Colonic mucosa (tissue), 4 donors: ENCODE measurements at places on chromosomes 1 and 21. TPM values are rescaled to one million over a fixed set of nuclear protein-coding genes. Genes with fewer than 3 reads are reported as not detected.

Gene LAMC1
- total RNA-seq = 28.0 TPM

- no peaks in the 10 kb centered on the region for H3K4me1 ChIP-seq
- no peak overlapping the region for H3K27ac ChIP-seq
- no peak overlapping the region for H3K4me3 ChIP-seq
- no peak for DNase-seq
These were observed 12.0 kb downstream of the PROK1 start for GRCh38 chr1:110462964-110463363.

Gene LYPD8
- total RNA-seq = 40.8 TPM

GRCh38 chr1:226407199-226407496 lies 745 bp downstream of the PARP1 start:
- no peaks in the 10 kb centered on the region for H3K27me3 ChIP-seq
- H3K4me1 ChIP-seq = peaks cover 13% of the 10 kb centered on the region
- H3K36me3 ChIP-seq = no peaks in the 10 kb centered on the region

DNA sequence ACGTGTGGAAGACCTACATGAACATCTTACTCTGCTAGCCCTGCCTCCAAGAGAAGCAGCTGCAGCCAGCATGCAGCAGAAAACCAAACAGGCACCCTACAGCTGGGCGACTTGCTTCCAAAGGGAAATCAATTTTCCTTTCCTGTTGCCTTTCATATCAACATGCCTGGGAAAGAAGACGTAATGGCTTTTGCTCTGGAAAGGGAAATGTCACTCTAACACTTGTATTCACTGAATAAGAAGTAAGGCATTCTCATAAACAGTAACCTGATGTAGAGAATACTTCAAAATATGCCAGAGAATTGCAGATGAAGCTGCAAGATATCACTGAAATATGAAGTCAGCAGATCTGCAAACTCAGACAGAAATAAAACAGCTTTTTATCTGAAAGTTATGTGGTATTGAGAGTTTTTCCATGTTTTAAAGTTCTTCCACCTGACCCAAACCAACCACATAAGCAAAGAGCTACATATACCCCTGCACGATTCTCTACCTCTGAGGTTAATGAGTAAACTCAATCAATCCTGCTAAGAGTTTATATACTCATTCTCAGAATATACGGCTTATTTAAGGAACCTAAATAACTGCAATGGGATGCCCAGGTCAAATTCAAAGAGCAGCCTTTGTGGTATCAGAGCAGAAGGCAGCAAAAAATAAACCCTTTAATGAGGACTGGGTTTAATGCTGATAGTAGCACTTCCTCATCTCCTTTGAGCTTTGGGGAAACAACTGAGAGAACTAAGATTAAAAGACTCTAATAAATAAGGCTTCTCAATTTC lies 150.9 kb downstream of the RERE start:
- H3K4me3 ChIP-seq = no peak overlapping the region
- no peaks in the 10 kb centered on the region for H3K27me3 ChIP-seq
- no peaks in the 10 kb centered on the region for H3K36me3 ChIP-seq
- H3K4me1 ChIP-seq = peaks cover 18% of the 10 kb centered on the region
- DNase-seq = no peak
- H3K27ac ChIP-seq = no peak overlapping the region

DNA sequence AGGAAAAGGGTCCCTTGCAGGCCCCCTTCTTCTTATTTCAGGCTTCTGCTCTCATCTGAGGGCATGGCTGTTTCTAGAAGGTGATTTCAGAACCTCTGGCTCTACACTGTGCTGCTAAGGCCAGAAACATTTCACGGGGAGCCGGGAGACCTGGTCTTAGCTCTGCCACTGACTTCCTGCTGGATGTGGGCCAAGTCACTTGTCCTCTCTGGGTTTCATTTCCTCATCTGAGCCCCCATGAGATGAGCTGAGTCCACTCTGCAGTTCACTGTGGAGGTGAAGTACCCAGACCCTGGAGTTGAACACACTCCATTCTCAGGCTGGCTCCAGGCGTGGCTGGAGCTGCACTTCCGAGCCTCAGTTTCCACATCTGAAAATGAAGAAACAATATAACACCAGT lies 2.1 kb downstream of the PADI1 start:
- H3K4me3 ChIP-seq = no peak overlapping the region
- no peak for DNase-seq
- H3K27ac ChIP-seq = no peak overlapping the region
- no peaks in the 10 kb centered on the region for H3K4me1 ChIP-seq
- H3K36me3 ChIP-seq = no peaks in the 10 kb centered on the region

DNA sequence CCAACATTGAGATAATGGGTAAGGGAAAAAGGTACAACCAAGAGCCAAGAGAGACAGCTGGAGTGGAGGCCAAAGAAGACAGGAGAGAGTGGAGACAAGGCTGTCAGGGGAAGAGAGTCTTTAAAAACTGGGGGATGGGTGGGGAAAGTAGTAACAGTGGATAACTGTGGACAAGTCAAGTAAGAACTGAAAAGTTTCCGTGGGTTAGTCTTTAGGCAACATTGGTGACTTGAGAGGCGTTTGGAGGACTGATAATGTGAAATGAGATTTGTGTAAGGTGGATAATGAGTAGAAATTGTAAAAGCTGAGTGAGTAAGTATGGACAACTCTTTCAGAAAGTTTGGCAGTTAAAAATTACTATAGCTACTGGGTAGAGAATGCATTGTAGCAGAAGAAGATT lies 10.4 kb downstream of the PPP2R5A start:
- H3K27ac ChIP-seq = no peak overlapping the region
- H3K36me3 ChIP-seq = no peaks in the 10 kb centered on the region
- no peaks in the 10 kb centered on the region for H3K4me1 ChIP-seq
- no peaks in the 10 kb centered on the region for H3K27me3 ChIP-seq
- H3K4me3 ChIP-seq = no peak overlapping the region

GRCh38 chr1:84277343-84278059 lies 24.0 kb upstream of the SAMD13 start:
- DNase-seq = no peak
- H3K4me3 ChIP-seq = no peak overlapping the region
- no peaks in the 10 kb centered on the region for H3K4me1 ChIP-seq
- H3K36me3 ChIP-seq = no peaks in the 10 kb centered on the region
- no peak overlapping the region for H3K27ac ChIP-seq
- H3K27me3 ChIP-seq = no peaks in the 10 kb centered on the region

DNA sequence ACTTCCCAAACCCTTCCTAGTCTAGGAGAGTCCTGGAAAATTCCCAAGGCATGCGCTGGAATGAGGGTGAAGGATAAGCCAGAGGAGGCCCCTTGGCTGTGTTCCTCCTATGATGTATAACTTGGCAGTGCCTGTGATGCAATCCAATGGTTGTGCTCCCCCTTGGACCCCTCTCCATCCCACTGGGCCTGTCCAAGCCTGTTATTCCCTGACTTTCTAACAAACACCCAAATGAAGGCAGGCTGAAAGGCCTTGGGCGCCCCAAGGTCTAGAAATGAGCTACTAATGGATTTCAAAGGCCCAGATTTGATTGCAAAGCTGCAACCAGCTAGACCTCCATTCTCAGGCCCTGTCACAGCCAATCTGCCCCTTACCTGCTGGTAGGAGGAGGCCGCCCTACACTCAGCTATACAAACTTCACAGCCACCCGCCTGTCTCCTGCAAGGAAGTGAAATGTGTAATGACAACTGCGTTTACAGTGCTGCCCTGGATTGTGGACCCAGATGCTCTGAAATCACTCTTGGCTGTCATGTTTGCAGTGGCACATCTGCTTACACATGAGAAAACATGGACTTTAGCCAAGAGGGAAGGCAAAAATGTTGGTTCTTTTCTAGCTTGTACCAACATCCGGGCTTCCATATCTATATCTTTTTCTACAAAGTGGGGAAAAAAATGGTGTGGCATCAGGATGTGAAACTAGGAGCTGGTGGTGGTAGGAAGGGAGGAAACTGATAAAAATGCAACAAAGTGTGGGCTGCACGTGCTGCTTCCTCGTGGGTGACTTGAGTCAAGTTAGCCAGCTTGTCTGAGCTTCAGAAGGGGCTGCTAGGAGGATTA lies 130.4 kb downstream of the TRABD2B start:
- H3K4me1 ChIP-seq = no peaks in the 10 kb centered on the region
- H3K27me3 ChIP-seq = no peaks in the 10 kb centered on the region
- DNase-seq = no peak

Gene WNT3A
- total RNA-seq = not detected

Gene AMY1A
- total RNA-seq = not detected

Gene RGS5
- total RNA-seq = 10.8 TPM

DNA sequence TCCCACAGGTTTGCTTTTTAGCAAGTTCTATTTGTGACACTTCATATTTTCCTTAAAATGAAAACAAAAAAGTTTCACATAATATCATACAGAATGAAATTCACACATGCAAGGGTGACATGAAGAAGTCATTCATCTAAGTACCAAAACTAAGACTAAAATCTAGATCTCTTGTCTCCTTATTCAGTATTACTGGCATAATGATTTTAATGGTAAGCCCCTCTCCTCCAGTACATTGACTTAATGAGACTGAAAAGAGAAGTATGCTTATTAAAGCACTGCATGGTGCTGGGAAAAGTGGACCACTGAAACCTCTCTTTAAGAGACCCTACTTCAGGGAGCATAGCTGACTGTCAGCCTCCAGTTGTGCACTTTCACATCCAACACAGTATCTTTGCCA lies 99.5 kb downstream of the NEGR1 start:
- H3K4me3 ChIP-seq = no peak overlapping the region
- no peak for DNase-seq
- no peaks in the 10 kb centered on the region for H3K27me3 ChIP-seq
- H3K4me1 ChIP-seq = no peaks in the 10 kb centered on the region

Gene ATP6V1G3
- total RNA-seq = not detected

Gene FGR
- 2.0 TPM for total RNA-seq

Gene RIPPLY3
- total RNA-seq = not detected

DNA sequence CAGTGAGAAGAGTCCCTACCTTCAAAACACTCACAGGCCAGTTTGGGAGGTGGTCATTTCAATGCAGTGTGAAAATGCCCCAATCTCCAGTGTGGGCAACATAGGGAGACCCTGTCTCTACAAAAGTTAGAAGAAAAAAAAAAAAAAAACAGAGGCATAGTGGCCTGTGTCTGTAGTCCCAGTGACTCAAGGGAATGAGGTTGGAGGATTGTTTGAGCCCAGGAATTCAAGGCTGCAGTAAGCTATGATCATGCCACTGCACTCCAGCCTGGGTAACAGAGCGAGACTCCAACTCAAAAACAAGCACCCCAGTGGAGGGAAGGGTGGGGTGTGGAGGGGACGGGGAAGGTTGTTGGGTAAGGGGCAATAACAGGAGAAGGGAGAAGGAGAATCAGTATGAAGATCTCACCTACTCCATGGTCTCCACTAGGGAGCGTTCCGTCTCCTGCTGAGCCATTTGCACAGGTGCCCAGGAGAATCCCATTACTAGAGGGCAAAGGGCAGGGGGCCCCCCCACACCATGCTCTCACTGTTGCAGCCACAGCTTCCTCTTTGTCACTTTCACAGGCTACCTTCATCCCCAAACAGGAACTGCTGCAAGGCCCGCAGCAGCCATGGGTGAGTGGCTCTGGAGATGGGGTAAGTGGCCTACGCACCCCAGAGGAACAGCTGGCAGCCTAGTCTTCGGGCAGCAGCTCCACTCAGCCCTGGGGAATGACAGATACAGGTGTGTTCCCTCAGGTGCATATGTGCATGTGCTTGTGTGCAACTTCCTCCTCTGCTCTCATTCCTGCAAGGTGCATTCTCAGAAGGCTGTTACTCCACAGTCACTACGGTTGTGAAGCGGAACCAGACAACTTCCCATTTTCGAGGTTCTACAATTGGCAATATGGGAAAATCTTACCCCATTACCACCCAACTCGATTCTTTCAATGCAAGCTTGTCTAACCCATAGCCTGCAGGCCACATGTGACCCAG lies 87.9 kb upstream of the LYST start:
- peak; percentile 62 for DNase-seq
- no peaks in the 10 kb centered on the region for H3K27me3 ChIP-seq
- H3K27ac ChIP-seq = no peak overlapping the region
- no peak overlapping the region for H3K4me3 ChIP-seq
- H3K36me3 ChIP-seq = no peaks in the 10 kb centered on the region

Gene RASAL2
- total RNA-seq = 9.7 TPM

DNA sequence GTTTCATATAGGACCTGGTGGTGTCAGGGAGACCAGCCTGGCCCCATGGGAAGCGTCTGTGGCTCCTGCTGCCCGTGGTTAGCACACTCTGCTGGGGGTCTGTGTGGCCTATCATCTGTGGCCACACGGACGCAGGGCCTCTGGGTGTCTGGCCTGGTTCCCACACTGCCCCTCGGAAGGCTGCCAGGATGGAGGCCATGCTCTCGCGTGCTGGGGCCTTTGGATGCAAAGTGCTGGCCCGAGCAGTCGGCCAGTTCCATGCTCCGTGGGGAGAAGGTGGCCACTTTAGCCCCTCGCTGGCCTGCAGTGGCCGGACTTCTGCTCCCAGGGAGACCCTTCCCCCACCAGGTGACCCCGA lies 20.8 kb upstream of the LRRC3 start:
- H3K27ac ChIP-seq = no peak overlapping the region
- no peaks in the 10 kb centered on the region for H3K36me3 ChIP-seq
- H3K27me3 ChIP-seq = no peaks in the 10 kb centered on the region
- H3K4me1 ChIP-seq = no peaks in the 10 kb centered on the region

DNA sequence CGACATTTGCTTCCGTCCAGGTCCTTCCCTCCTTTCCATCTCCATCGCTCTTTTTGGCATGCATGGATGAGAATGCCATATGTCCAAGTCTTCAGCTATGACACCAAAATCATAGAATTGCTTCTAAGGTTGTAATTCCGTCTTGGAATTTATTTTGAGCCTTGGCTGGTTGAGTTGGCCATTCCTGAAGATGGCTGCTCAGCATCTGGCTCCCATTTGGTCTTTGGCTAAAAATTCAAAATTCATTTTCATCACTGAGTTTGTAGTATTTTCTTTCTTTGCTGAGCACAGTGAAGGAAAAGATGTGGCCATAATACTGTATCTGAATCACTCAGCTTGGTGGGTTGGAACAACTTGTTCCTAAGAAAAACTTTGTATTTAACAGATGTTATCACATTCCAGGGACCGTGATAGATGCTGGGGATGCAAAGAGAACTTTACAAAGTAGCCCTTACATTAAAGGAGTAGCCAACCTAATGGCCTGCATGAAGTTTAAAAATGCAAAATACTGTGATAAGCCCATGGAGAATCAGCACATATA lies 15.6 kb downstream of the JUN start:
- no peaks in the 10 kb centered on the region for H3K4me1 ChIP-seq
- no peak overlapping the region for H3K4me3 ChIP-seq
- no peak for DNase-seq
- H3K27me3 ChIP-seq = no peaks in the 10 kb centered on the region
- no peak overlapping the region for H3K27ac ChIP-seq

GRCh38 chr1:165871311-165872067 lies 44.1 kb downstream of the UCK2 start:
- peaks cover 16% of the 10 kb centered on the region for H3K4me1 ChIP-seq
- DNase-seq = peak; percentile 82
- no peaks in the 10 kb centered on the region for H3K27me3 ChIP-seq
- H3K27ac ChIP-seq = peak overlapping the region; percentile 44

DNA sequence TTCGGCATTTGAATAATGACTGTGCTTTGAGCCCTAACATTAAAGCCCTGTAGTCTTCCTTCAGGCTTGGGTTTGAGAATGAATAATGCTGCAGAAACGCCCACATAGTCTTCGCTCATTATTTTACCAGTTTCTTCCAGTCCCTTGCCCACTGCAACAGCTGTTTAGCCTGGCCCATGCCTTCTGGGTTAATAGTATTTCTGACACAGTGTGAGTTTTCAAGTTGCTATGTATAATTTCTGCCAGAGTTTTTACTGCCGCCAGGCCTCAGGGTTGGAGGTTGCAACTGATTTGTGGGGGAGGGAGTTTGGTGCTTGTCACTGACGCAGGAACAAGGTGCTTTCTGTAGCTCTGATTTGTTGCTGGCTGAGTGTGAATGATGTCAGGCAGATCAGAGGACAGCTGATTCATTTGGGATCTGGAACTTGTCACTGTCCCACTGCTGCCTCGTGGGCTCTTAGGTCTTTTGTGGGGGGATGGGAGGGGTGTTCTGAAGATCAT lies 109.8 kb downstream of the MAST2 start:
- H3K4me3 ChIP-seq = no peak overlapping the region
- H3K36me3 ChIP-seq = no peaks in the 10 kb centered on the region
- H3K27ac ChIP-seq = peak overlapping the region; percentile 70
- peak; percentile 81 for DNase-seq
- H3K27me3 ChIP-seq = no peaks in the 10 kb centered on the region
